Ureter (tissue), 1 donor: ENCODE measurements at places on chromosomes 1 and 21.
A peak's percentile ranks its signal among the peaks of the same experiment; 100 is the strongest.

GRCh38 chr1:151165281-151165737 lies 393 bp downstream of the LYSMD1 start:
- peak; percentile 60 for DNase-seq

GRCh38 chr1:3742439-3743298 lies 9.6 kb upstream of the CCDC27 start:
- no peak for DNase-seq

- DNase-seq = no peak
These were observed 889 bp upstream of the TXLNA start for GRCh38 chr1:32178380-32179192.

DNA sequence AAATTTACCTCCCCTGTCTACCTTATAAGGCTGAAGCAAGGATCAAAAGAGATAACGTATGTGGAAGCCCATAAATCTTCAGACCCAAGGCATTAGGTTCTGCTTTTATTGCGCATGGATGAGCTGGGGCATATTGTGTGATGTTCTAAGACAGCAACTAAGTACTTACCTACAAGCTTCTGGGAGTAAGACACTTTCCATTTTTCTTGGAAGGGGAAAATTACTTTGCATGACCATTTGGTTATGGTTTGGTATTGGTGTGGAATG lies 21.1 kb downstream of the LMOD1 start:
- no peak for DNase-seq

DNA sequence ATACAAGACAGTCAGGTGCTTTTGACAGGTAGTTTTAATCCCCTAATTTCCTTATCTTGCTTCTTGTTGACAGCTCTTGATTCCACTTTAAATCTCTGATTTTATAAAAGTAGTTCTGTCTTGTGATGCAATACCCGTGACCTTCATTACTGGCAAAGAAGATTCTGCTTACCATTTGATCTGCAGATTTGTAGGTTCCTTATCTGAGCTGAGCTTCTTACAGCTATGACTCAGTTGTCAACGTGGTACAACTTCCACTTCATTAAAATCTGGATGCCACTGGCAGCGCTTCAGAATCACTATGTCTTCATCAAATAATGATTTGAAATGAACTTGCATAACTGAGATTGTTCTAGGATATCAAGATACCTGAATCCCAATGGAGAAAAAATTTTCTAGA lies 543.6 kb upstream of the B3GALT2 start:
- no peak for DNase-seq

- DNase-seq = no peak
These were observed 18.0 kb upstream of the HHAT start for GRCh38 chr1:210310562-210311153.

DNA sequence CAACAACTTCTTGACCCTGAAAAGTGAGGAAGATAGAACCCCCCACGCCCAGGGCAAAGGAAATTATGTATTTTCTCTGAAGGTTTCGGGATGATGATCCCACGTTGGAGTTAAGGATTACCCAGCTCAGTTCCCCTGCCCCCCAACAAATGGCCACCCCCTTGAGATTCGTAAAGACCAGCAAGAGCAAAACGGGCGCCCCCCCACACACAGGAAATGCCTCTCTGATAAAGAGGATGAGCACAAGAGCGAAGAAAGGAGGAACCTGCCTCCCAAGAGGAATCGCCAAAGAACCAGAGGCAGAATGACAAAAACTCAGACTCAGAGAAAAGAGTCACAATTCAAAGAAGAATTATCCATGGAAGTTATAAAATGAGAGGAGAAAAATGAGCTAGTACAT lies 576.9 kb downstream of the MATN1 start:
- DNase-seq = no peak

GRCh38 chr1:112450773-112451172 lies 54.8 kb downstream of the CTTNBP2NL start:
- DNase-seq = no peak

DNA sequence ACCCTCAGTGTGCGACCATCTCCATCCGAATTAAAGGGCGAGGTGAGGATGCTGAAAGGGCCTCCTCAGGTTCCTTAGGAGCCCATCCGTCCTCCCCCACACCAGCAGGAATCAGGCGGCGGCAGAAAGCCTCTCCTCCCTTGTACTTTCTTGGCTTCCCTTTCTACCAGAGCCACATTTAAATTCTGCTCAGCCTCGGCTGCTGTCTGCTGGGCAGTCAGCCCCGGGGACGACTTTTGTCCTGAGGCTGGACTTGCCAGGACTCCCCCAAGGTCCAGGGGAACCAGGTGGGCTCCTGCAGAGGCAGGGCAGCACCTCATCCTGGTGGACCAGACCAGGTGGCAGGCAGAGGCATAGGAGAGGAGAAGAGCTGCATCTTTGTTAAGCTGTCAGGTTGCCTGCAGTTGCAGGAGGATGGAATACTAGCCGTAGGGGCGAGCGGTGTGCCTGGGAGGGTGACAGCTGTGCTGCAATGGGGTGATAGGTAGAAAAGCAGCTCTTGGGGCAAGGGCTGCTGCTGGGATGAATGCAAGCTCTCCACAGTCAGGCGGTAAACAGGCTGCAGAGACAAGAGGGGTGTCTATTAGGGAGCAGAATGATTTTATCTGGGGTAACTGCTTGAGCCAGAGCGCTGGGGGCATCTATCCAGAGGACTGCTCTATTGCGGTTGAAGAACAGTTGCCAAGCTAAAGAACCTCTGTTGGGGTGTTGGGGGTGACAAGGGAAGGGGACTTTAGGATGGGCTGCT lies 46.2 kb upstream of the WASF2 start:
- DNase-seq = no peak

DNA sequence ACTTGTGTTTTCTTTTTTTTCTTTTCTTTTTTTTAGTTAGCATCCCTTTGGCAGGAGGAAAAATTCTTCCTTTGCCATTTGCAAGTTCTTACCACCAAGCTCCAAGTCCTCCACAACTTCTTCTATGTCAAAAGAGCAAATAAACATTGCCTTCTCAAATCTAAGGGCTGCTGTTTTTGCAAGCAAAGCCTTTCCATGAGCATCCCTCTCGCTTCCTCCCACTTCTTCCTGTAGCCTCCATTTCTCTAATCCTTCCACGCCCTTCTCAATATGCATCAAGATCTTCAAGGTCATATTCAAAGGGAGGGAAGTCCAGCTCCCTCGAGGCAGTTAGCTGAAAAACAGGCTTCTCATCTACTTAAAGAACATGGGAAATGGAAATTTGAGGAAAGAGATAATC lies 147.1 kb downstream of the ADSS2 start:
- no peak for DNase-seq

DNA sequence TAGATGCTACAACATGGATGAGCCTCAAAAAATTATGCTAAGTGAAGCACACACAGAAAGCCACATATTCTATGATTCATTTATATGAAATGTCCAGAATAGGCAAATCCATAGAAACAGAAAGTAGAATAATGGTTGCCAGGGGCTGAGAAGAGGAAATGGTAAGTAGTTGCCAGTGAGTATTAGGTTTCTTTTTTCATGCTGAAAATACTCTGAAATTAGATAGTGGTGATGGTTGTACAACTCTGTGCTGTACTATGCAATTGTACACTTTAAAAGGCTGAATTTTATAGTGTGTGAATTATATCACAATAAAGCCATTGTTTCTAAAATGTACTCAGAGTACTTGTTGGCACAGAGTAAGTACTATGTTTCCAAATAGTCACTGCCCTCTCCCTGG lies 15.5 kb upstream of the GFI1 start:
- DNase-seq = no peak
